Aorta (tissue), 5 donors: ENCODE measurements at places on chromosomes 7 and 10. TPM values are rescaled to one million over a fixed set of nuclear protein-coding genes. Genes with fewer than 3 reads are reported as not detected.

CFAP46 gene
- 0.42 TPM for total RNA-seq

GRCh38 chr7:57424515-57425238, 25.3 kb upstream of the ZNF716 start:
- H3K4me1 ChIP-seq = no peaks in the 10 kb centered on the region
- H3K36me3 ChIP-seq = no peaks in the 10 kb centered on the region
- no peak overlapping the region for H3K4me3 ChIP-seq
- DNase-seq = peak; percentile 69
- H3K27me3 ChIP-seq = no peaks in the 10 kb centered on the region
- no peak overlapping the region for H3K27ac ChIP-seq

GRCh38 chr7:80070391-80070790, 64.2 kb upstream of the GNAI1 start:
- no peaks in the 10 kb centered on the region for H3K27me3 ChIP-seq
- H3K27ac ChIP-seq = no peak overlapping the region
- no peaks in the 10 kb centered on the region for H3K4me1 ChIP-seq
- DNase-seq = no peak
- no peaks in the 10 kb centered on the region for H3K36me3 ChIP-seq
- H3K4me3 ChIP-seq = no peak overlapping the region

DNA sequence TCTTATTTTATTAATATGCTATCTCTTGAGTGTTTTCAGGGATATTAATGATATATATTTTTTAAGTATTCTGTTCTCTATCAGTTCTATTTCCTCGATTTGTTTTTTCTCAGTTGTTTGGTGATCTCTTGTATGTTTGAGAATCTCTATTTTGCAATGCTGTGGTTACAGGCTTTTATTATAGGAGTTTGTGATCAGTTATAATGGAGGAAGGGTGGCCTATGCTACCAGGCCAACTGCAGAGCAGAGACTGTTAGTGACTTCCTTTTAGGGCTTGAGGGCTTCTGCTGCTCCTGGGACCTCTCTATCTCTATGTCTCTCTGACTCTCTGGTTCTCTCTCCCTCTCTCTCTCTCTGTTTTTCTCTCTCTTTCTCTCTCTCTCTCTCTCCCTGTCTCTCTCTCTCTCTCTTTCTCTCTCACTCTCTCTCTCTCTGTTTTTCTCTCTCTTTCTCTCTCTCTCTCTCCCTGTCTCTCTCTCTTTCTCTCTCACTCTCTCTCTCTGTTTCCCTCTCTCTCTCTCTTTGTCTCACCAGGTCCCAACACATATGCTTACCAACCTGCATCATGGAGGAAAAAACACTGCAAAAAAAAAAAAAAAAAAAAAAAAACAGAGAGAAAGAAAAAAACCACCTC, 69.4 kb upstream of the CAV2 start:
- H3K27ac ChIP-seq = no peak overlapping the region
- no peaks in the 10 kb centered on the region for H3K36me3 ChIP-seq
- no peaks in the 10 kb centered on the region for H3K4me1 ChIP-seq
- H3K4me3 ChIP-seq = no peak overlapping the region

GRCh38 chr10:133324857-133325260, 11.8 kb downstream of the CALY start:
- H3K36me3 ChIP-seq = no peaks in the 10 kb centered on the region
- DNase-seq = no peak
- no peaks in the 10 kb centered on the region for H3K4me1 ChIP-seq
- no peak overlapping the region for H3K27ac ChIP-seq
- H3K27me3 ChIP-seq = peaks cover 1% of the 10 kb centered on the region

NRP1 gene
- total RNA-seq = 111 TPM

GRCh38 chr7:16422917-16423316, 1.6 kb upstream of the CRPPA start:
- H3K27me3 ChIP-seq = no peaks in the 10 kb centered on the region
- H3K4me3 ChIP-seq = no peak overlapping the region
- H3K4me1 ChIP-seq = no peaks in the 10 kb centered on the region
- H3K27ac ChIP-seq = no peak overlapping the region
- no peak for DNase-seq
- no peaks in the 10 kb centered on the region for H3K36me3 ChIP-seq

POMZP3 gene
- 13.1 TPM for total RNA-seq

- peak; percentile 51 for DNase-seq
- H3K27ac ChIP-seq = no peak overlapping the region
- H3K27me3 ChIP-seq = no peaks in the 10 kb centered on the region
Measured at GRCh38 chr7:105493923-105494315, 28.2 kb downstream of the PUS7 start.

- no peak overlapping the region for H3K4me3 ChIP-seq
- no peak overlapping the region for H3K27ac ChIP-seq
- no peaks in the 10 kb centered on the region for H3K36me3 ChIP-seq
- no peak for DNase-seq
- H3K27me3 ChIP-seq = no peaks in the 10 kb centered on the region
- no peaks in the 10 kb centered on the region for H3K4me1 ChIP-seq
Measured at GRCh38 chr10:30656233-30656632, 26.7 kb upstream of the LYZL2 start.

GRCh38 chr10:21057989-21058388, 160.9 kb upstream of the NEBL start:
- no peaks in the 10 kb centered on the region for H3K36me3 ChIP-seq
- no peak for DNase-seq
- H3K4me3 ChIP-seq = no peak overlapping the region
- no peaks in the 10 kb centered on the region for H3K27me3 ChIP-seq
- no peak overlapping the region for H3K27ac ChIP-seq

STOX1 gene
- total RNA-seq = 0.39 TPM

GDF2 gene
- total RNA-seq = not detected

DNA sequence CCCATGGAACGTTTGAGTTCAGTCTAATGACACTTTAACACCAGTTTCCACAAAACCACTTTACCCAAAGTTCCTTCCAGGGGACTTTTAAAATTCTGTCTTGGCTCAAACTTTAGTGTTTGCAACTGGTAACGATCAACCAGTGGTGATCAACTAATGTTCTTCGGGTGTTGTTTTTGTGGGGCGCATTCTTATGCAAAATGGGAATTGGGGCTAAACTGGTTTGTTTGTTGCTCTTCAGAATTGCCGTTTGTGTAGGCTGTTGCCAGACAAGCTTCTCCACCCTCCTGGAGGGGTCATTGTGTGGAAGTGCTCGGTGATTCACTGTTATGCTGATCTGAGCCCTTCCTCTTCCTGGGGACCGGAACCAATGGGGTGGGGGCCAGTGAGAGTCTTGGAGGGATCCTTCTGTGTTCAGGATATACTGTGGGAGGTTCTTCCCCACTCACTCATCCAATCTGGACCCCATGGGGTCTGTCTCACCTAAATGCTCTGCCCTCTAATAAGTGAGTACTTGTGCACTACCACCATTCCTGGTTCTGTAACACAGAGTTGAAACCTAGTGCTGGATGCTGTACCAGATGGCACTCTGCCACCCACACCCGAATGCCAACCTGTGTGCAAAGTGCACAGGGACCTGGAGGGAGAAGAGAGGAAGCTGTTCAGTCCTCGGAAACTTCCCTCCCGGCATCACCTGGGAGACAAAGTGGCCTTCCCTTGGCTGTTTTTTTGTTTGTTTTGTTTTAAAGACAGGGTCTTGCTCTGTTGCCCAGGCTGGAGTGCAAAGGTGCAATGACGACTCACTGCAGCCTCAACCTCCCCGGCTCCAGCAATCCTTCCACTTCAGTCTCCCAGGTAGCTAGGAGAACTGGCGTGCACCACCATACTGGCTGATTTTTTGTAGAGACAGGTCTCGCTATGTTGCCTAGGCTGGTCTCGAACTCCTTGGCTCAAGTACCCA, 2.1 kb downstream of the NFE2L3 start:
- H3K4me1 ChIP-seq = no peaks in the 10 kb centered on the region
- H3K27me3 ChIP-seq = no peaks in the 10 kb centered on the region
- no peak for DNase-seq
- no peaks in the 10 kb centered on the region for H3K36me3 ChIP-seq
- no peak overlapping the region for H3K27ac ChIP-seq
- H3K4me3 ChIP-seq = no peak overlapping the region

- no peak overlapping the region for H3K27ac ChIP-seq
- H3K27me3 ChIP-seq = no peaks in the 10 kb centered on the region
- DNase-seq = no peak
- no peak overlapping the region for H3K4me3 ChIP-seq
Measured at GRCh38 chr10:118543714-118544400, 51.6 kb downstream of the PRLHR start.

GRCh38 chr10:70834021-70834420, 18.3 kb downstream of the SGPL1 start:
- no peak overlapping the region for H3K27ac ChIP-seq
- H3K36me3 ChIP-seq = no peaks in the 10 kb centered on the region
- H3K4me1 ChIP-seq = no peaks in the 10 kb centered on the region
- no peak overlapping the region for H3K4me3 ChIP-seq
- DNase-seq = no peak

DNA sequence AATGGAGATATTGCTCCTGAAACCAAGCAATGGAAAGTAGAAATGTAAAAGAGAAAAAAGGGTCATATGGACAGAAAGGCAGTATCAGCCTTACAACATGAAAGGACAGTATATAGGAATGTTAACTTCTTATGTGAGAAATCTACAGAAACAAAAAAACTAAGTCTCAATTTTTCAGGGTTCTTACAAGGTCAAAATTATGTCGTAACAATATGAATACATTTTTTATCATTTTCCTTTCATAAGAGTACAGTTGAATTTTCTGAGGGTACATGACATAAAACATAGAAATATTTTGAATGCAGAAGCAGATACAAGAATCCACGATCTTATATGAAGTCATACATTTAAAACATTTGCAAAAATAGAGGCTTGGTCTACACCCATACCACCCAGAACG, 10.7 kb downstream of the DNA2 start:
- DNase-seq = no peak
- no peak overlapping the region for H3K27ac ChIP-seq
- no peaks in the 10 kb centered on the region for H3K27me3 ChIP-seq
- H3K4me1 ChIP-seq = no peaks in the 10 kb centered on the region

CHST15 gene
- 39.9 TPM for total RNA-seq

STK32C gene
- total RNA-seq = 7.1 TPM

DNA sequence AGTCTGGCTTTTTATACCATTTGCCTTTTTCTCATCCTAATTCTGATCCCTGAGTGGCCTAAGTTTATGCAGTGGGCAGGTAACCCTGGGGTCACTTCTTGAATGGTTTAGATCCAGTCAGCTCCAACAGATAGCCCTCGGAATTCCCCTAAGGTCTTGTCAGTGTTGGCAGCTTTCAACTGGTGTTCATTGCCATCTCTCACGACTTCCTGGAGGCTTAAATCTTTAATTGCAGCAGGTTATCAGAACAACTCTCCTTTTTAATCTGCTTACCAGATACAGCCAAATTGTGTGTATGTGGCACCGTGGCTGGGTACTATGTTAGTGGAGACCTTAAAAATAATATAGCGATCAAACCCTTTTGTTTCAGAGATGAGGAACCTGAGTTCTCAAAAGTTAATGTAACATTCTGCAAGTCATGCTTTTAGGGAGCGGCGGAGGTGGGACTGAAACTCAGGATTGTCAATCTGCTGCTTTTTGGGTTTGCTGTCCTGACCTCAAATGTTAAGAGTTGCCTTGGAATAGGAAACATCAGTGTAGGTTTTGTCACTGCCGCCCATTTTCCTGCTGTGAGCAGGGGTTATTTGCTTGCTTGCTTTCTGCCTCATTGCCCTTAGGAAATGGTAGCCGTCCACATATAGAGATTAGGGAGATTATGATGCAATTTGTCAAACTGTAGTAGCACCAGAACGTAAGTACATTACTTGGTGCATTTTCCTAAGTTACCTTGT, 818 bp downstream of the DLD start:
- H3K4me3 ChIP-seq = peak overlapping the region; percentile 51
- no peak for DNase-seq
- no peak overlapping the region for H3K27ac ChIP-seq
- H3K36me3 ChIP-seq = no peaks in the 10 kb centered on the region
